ENCODE measurements at places on chromosomes 3 and 15. TPM values are rescaled to one million over a fixed set of nuclear protein-coding genes. Genes with fewer than 3 reads are reported as not detected.

Gene C3orf80
- 2.2 TPM for total RNA-seq

Gene ALG3
- 46.2 TPM for total RNA-seq

- no peak for DNase-seq
Observed at GRCh38 chr15:76161153-76162035, 101.6 kb downstream of the TMEM266 start.

GRCh38 chr3:168860592-168860991 is 764.9 kb upstream of the GOLIM4 start:
- DNase-seq: no peak

Gene HDC
- total RNA-seq: 5.6 TPM

Gene PLSCR1
- 136 TPM for total RNA-seq

- DNase-seq: no peak
Observed at GRCh38 chr3:43733459-43734384, 43.0 kb downstream of the ABHD5 start.

DNA sequence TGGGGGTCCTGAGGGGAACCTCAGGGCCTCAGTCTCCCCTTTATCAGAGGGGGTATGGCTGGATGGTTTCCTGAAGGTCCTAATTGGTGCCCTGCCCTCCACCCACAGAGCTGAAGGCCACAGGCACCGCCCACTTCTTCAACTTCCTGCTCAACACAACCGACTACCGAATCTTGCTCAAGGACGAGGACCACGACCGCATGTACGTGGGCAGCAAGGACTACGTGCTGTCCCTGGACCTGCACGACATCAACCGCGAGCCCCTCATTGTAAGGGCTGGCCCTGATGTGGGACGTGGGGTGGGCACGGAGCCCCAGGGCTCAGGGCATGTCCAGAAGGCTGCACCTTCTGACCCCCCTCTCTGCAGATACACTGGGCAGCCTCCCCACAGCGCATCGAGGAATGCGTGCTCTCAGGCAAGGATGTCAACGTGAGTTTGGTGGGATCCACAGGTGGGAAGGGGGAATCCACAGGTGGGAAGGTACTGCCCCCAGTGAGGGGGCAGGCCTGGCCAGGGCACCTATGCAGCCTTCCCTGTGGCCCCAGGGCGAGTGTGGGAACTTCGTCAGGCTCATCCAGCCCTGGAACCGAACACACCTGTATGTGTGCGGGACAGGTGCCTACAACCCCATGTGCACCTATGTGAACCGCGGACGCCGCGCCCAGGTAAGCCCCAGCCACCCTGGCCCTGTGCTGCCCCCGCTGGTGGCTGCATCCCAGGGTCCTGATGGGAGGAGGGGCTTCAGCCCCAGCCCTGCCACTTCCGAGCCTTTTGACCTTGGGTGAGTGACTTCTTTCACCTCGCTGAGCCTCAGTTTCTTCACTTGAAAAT is 17.5 kb upstream of the GNAT1 start:
- no peak for DNase-seq

- DNase-seq: no peak
Observed at GRCh38 chr3:8204331-8204730, 297.3 kb upstream of the LMCD1 start.

- DNase-seq: no peak
Observed at GRCh38 chr3:146605106-146605505, at the start of gene PLSCR5. PLSCR5 (minus strand) TSS chr3:146605346; CDS start chr3:146605212, 134 bp downstream.

DNA sequence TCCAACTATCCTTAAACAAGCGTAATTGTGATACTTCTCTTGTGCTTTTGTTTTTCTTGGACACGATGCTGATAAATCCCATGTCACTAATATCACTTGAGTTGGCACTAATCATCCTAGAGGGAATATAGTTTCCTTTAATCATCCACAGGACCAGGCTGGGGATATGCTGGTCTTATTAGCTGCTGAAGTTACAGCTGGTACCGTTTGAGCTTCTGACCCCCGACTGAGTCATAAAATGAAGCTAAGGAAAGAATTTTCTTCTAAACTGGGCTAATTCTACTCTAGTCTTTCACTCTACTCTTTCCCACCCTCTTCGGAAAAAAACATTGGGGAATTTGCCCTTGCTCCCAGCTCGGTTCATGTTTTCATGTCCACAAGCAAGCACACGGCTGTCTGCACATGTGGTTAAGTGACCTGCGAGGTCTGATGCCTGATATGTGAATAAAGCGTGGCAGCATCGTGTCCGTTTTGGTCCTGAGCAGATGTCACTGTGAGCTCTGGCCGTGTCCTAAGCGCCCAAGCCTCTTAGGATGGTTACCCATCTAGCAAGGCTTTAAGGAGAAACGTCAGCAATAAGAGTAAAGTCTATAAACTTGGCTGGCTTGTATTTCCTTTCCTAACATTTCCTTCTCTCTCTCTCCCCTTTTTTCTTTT is 223.7 kb downstream of the ITPR1 start:
- no peak for DNase-seq

Measured in ureter (tissue), 1 donor.